ENCODE measurements at places on chromosomes 13 and 19.

GRCh38 chr13:99087954-99088491 lies 110.2 kb upstream of the DOCK9 start:
- peak; percentile 27 for ATAC-seq

DNA sequence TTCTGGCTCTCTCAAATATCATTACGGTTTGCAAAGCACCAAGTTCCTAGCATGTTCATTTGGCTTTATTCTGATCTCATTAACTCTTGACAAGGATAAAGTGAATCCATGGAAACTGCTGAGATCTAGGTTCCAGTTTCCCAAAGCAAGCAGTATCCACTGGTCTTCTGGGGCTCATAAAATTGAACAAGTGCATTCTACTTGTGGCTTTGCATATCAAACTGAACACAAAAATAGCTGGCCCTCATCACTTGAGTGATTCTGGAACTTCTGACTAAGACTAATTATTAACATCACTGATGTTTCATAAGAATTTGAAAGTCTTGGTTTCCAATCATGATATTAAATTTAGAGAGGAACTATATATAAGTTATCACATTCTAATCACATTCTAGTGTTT lies 6.3 kb upstream of the KCTD12 start:
- no peak for ATAC-seq

GRCh38 chr13:43036351-43037250 lies 13.2 kb downstream of the DNAJC15 start:
- ATAC-seq, result no peak

- ATAC-seq, result no peak
Observed at GRCh38 chr19:58170860-58171259, 12.0 kb upstream of the ZNF274 start.

DNA sequence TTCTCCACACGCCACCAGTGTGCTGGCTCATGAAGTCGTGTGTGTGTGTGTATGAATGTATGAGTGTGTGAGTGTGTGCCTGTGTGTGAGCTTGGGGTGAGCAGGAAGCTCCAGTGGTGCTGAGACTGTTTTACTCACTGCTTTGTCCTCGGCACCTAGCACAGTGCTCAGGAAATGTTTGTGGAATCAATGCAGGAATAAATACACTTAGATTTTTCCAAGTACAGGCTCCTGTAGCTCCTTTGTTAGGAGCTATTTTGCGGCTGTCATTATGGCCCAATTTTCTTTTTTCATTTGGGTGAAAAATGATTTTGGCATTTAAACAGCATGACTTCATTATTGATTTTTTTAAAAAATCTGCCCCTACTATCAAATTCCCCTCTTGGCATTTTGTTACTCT lies 193.5 kb upstream of the KL start:
- ATAC-seq, result no peak

- ATAC-seq, result peak; percentile 81
Observed at GRCh38 chr13:44934724-44935123, 54.5 kb downstream of the NUFIP1 start.

DNA sequence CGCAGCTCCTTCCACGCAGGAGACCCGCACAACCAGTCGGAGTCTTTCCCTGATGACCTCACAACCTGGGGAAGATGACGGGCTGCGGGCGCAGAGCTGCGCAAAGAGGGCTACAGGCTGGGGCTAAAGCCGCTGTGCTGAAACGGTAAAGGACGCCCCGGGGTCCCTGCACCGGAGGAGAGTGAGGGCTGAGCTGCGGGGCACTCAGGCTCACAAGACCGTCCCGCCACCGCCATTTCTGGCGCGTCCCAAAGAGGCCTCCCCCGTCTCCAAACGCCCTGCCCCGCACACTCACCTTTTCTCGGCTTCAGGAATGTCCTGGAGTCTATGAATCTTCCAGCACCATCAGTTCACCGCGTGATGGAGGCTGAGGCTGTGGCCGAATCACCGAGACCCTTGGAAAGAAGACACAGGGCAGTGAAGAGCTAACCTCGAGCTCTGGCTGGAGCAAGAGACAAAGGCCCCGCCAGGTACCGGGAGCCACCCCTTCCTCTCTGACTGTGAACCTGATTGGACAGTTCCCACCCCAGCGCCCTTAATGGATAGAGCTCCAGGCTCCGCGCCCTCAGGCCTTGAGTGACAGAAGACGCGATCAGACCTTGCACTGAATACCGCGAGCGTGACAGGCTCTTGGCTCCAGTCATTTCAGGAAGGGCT lies 41.8 kb upstream of the ZNF429 start:
- ATAC-seq, result peak; percentile 93

Measured in activated CD4-positive, CD25-positive, alpha-beta regulatory T cell treated with anti-CD3 and anti-CD28 coated beads, Interleukin-2, amount 50 U/mL, for 24 hours (primary cell).